Liver (tissue), 10 donors: ENCODE measurements at places on chromosomes 1 and 21. TPM values are rescaled to one million over a fixed set of nuclear protein-coding genes. Genes with fewer than 3 reads are reported as not detected.

DNA sequence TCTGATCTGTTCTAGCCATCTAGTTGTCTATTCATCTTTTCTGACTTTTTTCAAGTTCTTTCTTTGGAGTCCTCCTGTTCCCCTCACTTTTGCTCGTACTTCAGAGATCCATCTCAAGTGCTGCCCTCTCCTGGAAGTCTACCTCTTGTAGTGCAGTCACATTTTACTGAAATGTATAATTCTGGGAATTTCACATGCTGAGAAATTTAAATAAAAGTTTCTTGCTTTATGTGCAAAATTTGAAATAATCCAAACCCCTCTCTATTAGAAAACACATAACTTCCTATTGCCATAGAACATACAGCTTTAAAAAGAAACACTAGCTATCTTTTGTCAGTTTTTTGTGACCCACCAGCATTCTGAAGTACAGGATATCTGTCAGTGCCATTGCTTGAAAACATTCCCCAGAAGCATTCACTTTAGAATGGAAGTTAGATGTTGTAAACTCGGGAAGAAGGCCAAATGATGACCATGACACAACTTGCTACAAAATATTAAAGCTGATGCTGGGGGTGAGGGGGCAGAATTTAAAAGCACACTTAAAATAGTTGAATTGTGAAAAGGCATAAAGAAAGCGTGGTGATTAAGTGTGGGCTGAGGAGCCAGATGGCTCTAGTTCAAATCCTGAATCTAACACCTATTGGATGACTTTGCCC lies 22.0 kb downstream of the RLF start:
- no peak overlapping the region for H3K27ac ChIP-seq
- no peak for DNase-seq
- no peaks in the 10 kb centered on the region for H3K36me3 ChIP-seq
- no peak overlapping the region for H3K4me3 ChIP-seq
- no peaks in the 10 kb centered on the region for H3K27me3 ChIP-seq

- peak; percentile 60 for DNase-seq
- H3K27ac ChIP-seq: peak overlapping the region; percentile 96
- no peaks in the 10 kb centered on the region for H3K27me3 ChIP-seq
- no peaks in the 10 kb centered on the region for H3K36me3 ChIP-seq
- peaks cover 37% of the 10 kb centered on the region for H3K4me1 ChIP-seq
Measured at GRCh38 chr1:51518033-51518585, 957 bp downstream of the EPS15 start.

- H3K27me3 ChIP-seq: peaks cover 8% of the 10 kb centered on the region
- H3K27ac ChIP-seq: peak overlapping the region; percentile 70
- peak overlapping the region; percentile 25 for H3K4me3 ChIP-seq
- H3K4me1 ChIP-seq: peaks cover 2% of the 10 kb centered on the region
- DNase-seq: no peak
Measured at GRCh38 chr1:157993918-157994605, 617 bp downstream of the KIRREL1 start.

DNA sequence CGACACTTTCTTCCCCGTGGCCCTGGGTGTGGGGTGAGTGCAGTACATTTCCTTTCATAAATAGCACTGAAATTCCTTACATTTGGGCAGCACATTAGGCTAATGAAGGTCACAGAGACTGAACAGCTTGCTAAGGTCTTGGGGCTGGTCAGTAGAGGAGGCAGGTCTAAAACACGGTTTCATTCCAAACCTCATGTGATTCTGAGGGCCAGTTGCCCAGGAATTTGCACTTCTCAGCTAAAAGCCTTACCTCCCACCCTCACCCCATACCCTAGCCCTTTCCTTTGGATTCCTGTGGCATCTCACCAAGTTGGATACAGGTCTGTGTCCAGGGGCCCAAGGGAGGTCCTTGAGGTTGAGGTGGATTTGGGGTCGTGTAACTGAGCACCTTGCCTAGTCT lies 147.8 kb upstream of the CD34 start:
- no peaks in the 10 kb centered on the region for H3K27me3 ChIP-seq
- H3K36me3 ChIP-seq: no peaks in the 10 kb centered on the region
- no peak overlapping the region for H3K4me3 ChIP-seq
- no peak for DNase-seq
- peaks cover 14% of the 10 kb centered on the region for H3K4me1 ChIP-seq
- H3K27ac ChIP-seq: no peak overlapping the region

DNA sequence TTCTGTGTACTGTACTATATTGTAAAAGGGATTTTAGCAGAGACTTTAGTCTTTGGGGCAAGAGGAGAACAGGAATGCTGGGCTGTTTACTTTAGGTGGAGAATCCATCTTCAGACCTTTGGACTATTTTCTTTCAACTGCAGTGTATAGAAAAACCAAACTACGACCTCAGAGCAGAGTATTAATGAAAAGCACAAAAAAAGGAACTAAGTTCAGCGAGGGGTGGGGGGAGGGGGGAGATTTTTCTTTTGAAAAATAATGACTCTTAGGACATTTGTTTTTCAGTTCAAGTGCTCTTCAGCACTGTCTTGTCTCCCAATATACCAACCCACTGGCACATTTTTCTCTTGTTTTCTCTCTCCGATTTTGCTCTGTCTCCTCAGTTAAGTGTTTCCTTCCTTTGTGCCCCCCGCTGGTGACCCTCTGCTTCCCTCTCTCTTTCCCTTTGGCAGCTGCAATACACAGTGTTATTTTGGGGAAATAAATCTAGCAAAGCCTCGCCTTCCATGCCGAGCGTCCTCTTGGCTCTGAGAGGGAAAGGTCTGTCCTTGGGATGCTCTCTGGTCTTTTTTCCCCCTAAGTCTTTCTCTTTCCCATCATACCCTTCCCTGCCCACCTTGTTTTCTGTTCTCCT lies 44.8 kb downstream of the ACP6 start:
- H3K27me3 ChIP-seq: no peaks in the 10 kb centered on the region
- peaks cover 29% of the 10 kb centered on the region for H3K4me1 ChIP-seq
- H3K36me3 ChIP-seq: peaks cover 2% of the 10 kb centered on the region
- H3K27ac ChIP-seq: no peak overlapping the region
- no peak overlapping the region for H3K4me3 ChIP-seq

DNA sequence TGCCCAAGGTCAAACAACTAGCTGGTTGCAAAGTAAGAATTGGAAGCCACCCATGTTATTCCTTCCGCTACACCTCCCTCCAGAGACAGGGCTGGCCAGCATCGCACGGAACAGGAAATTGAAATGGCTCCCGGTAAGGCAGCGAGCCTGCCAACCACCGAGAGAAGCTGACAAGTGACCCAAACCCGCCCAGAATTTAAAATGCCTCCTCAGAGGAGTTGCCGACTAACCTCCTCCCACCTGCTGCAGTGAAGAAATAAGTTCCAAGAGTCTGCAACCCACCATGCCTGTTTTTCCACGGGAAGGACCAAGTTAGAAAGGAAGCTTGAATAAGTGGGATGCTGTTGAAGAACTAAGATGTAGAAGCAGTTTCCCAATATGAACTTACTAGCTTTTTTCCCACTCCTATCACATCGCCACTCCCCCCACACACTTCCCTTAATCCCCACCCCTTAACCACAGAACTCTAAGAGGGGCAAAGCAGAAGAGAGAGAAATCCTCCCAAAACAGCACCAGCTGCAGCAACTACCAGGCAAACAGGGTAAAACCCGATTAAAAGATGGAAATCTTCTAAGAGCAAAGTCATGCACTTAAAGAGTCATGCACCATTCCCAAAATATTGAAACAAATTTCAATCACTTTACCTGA lies 78.6 kb downstream of the TIAM1 start:
- H3K27me3 ChIP-seq: no peaks in the 10 kb centered on the region
- H3K36me3 ChIP-seq: no peaks in the 10 kb centered on the region
- H3K4me3 ChIP-seq: no peak overlapping the region
- no peak for DNase-seq
- no peaks in the 10 kb centered on the region for H3K4me1 ChIP-seq

DNA sequence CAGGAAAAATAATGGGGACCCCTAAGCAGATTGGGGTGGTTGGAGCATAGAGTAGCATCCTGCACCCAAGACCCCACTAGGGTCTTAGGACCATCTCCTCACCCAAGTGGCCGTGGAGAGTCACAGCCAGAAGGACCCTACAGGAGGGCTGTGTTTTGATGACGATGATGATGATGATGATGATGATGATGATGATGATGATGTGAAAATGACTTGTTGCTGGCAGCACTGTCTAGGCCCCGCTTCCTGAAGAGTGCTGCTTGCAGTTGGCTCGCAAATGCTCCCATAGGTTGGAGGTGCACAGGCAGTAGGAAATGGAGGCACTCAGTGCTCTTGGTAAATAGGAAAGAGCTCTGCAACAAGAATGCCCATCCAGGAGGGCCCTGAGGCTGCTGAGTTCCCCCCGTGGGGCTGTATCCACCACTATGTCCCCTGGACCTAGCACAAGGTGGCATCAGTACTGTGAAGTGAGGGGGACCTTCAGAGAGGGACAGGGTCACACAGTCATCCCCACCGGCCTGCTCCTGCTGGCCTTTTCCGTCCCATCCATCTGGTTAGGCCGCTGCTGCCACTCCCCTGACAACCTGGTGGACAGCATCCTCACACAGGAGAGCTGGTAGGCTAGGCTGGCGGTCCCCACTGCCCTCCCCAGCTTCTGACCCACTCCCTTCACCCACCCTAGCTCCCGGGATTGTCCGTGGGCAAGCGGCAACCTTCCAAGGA lies 139.6 kb downstream of the FOXD2 start:
- no peaks in the 10 kb centered on the region for H3K4me1 ChIP-seq
- no peak overlapping the region for H3K27ac ChIP-seq
- no peaks in the 10 kb centered on the region for H3K27me3 ChIP-seq

- H3K27ac ChIP-seq: no peak overlapping the region
- H3K36me3 ChIP-seq: peaks cover 40% of the 10 kb centered on the region
- peaks cover 12% of the 10 kb centered on the region for H3K4me1 ChIP-seq
- DNase-seq: no peak
- H3K27me3 ChIP-seq: no peaks in the 10 kb centered on the region
- H3K4me3 ChIP-seq: no peak overlapping the region
Measured at GRCh38 chr1:1490633-1491230, 19.2 kb downstream of the ATAD3B start.

DNA sequence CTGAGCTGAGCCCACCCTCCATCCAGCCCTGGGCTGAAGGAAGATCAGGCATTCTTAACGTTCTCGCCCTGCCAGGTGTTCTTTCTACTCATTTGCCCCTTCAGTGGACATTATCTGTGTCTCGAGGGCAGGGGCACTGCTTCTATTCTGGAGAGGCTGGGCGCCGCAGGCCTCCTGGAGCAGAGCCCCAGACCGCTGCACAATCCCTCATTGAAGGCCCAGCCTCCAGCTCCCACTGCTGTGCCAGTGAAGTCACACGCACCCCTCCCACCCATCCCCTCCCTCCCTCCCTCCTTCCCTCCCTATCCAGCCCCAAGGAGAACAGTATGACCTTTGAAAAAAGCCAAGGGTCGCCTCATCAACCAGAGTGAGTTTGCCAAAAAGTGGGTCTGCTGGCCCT lies 76.7 kb downstream of the NFASC start:
- no peak for DNase-seq
- H3K27me3 ChIP-seq: no peaks in the 10 kb centered on the region
- no peak overlapping the region for H3K4me3 ChIP-seq
- no peaks in the 10 kb centered on the region for H3K4me1 ChIP-seq
- H3K36me3 ChIP-seq: no peaks in the 10 kb centered on the region
- no peak overlapping the region for H3K27ac ChIP-seq

GRCh38 chr1:7993593-7994479 lies 32.3 kb downstream of the ERRFI1 start:
- no peaks in the 10 kb centered on the region for H3K36me3 ChIP-seq
- no peak overlapping the region for H3K27ac ChIP-seq
- no peak overlapping the region for H3K4me3 ChIP-seq
- DNase-seq: no peak
- no peaks in the 10 kb centered on the region for H3K27me3 ChIP-seq
- no peaks in the 10 kb centered on the region for H3K4me1 ChIP-seq

GRCh38 chr1:6074192-6074901 lies 28.7 kb downstream of the KCNAB2 start:
- no peak overlapping the region for H3K4me3 ChIP-seq
- no peak for DNase-seq
- no peaks in the 10 kb centered on the region for H3K36me3 ChIP-seq
- H3K27me3 ChIP-seq: no peaks in the 10 kb centered on the region
- H3K27ac ChIP-seq: no peak overlapping the region

GRCh38 chr1:190975827-190976226 lies 498.2 kb upstream of the BRINP3 start:
- no peak overlapping the region for H3K27ac ChIP-seq
- no peak for DNase-seq
- no peaks in the 10 kb centered on the region for H3K4me1 ChIP-seq
- no peaks in the 10 kb centered on the region for H3K36me3 ChIP-seq

DNA sequence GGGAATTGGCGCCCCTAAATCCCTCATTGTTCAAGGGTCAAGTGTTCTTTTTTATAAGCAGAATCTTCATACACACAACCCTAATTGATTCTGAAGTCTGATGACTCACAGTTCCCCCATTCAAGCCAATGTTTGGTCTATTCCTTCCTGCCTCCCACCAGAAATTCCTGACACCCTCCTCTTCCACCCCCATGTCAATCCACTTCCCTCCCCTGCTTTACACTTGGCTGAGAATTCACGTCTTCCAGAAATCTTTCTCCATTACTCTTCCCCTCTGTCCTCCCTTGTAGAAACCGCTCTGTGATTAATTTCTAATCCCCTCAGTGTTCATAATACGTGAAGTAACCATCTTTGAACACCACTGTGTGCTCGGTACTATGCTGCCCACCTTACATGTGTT lies 76.2 kb upstream of the CD34 start:
- H3K36me3 ChIP-seq: no peaks in the 10 kb centered on the region
- no peak overlapping the region for H3K4me3 ChIP-seq
- no peaks in the 10 kb centered on the region for H3K27me3 ChIP-seq
- no peak for DNase-seq

DNA sequence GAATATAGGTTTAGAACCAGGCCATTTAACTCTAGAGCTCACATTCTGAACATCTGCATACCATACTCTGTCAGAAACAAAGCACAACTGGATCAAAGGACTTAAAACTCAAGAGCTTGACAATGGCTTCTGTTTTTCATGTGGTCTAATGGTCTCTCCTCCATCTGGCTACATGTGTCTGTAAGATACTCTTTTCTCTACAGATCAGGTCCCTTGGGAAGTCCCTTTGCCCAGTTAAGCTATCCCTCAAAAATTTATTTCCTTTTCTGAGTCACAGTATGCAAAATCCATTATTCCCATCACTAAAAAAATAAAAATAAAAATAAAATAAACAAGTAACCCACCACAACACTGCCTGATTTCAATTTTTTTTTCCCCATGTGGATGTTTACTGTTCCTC lies 357.0 kb upstream of the PRMT6 start:
- H3K36me3 ChIP-seq: no peaks in the 10 kb centered on the region
- no peak overlapping the region for H3K4me3 ChIP-seq
- H3K27ac ChIP-seq: no peak overlapping the region
- H3K27me3 ChIP-seq: no peaks in the 10 kb centered on the region
- no peaks in the 10 kb centered on the region for H3K4me1 ChIP-seq

- no peak for DNase-seq
- H3K36me3 ChIP-seq: no peaks in the 10 kb centered on the region
- H3K4me3 ChIP-seq: no peak overlapping the region
- H3K27ac ChIP-seq: no peak overlapping the region
- H3K4me1 ChIP-seq: no peaks in the 10 kb centered on the region
Measured at GRCh38 chr1:106676021-106676420, 380.5 kb upstream of the PRMT6 start.

RPS6KA1 gene
- total RNA-seq: 26.8 TPM

INKA2 gene
- total RNA-seq: 0.67 TPM

FLAD1 gene
- 10.4 TPM for total RNA-seq

CFAP45 gene
- total RNA-seq: not detected

PRDM16 gene
- total RNA-seq: 0.05 TPM

VWA5B1 gene
- total RNA-seq: not detected

MCOLN2 gene
- total RNA-seq: 0.28 TPM

TARDBP gene
- 78.4 TPM for total RNA-seq
